ENCODE measurements at places on chromosomes 4 and X.

GRCh38 chrX:148917441-148917840 is 417.0 kb downstream of the AFF2 start:
- DNase-seq, result no peak

GRCh38 chr4:80434238-80434637 is 98.7 kb downstream of the CFAP299 start:
- no peak for DNase-seq

GRCh38 chr4:6017800-6018199 is 431 bp downstream of the C4orf50 start:
- no peak for DNase-seq

GRCh38 chr4:144681806-144682205 is 35.9 kb downstream of the HHIP start:
- DNase-seq, result no peak

GRCh38 chr4:71123951-71124350 is 130.5 kb downstream of the DCK start:
- DNase-seq, result no peak
